Activated CD4-positive, alpha-beta memory T cell treated with anti-CD3 and anti-CD28 coated beads for 36 hours (primary cell): ENCODE measurements at places on chromosomes 1 and 21. TPM values are rescaled to one million over a fixed set of nuclear protein-coding genes. Genes with fewer than 3 reads are reported as not detected.
A peak's percentile ranks its signal among the peaks of the same experiment; 100 is the strongest.

DNA sequence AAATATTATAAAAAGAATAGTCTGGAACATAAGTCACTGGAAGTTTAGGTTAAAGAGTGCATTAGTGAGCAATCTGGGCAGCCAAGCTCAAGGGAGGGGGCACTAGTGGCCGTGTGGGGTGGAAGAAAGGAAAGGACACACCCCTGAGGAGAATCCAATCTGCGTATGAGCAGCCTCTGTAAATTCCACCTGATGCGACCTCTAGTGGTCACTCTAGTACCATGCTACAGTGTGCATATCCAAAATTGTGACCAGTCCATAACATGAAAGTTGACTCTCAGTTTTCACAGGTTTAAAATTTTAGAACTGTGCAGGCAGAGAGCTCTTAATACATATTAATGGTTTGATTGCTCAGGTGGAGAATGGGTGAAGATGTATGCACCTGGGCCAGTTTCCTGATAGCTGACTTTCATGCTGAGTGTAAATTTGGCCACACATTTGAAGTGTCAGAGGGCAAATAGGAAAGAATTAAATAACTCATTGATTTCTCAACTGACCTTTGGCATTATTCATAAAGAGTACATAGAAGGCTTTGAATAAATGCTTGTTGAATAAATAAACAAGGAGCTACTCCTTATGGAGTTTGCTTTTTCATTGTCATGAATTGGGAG lies 105.9 kb upstream of the C21orf91 start:
- no peak overlapping the region for H3K27ac ChIP-seq
- peak; percentile 54 for DNase-seq
- no peaks in the 10 kb centered on the region for H3K4me1 ChIP-seq
- no peak overlapping the region for H3K4me3 ChIP-seq

- H3K36me3 ChIP-seq, result no peaks in the 10 kb centered on the region
- DNase-seq, result no peak
- H3K4me1 ChIP-seq, result peaks cover 15% of the 10 kb centered on the region
- no peak overlapping the region for H3K4me3 ChIP-seq
Observed at GRCh38 chr1:31734582-31735107, 29.5 kb downstream of the ADGRB2 start.

The KRTAP19-5 gene
- not detected for total RNA-seq

The DRAXIN gene
- 0.05 TPM for total RNA-seq

GRCh38 chr1:156627313-156627880 lies 8.2 kb downstream of the HAPLN2 start:
- H3K27ac ChIP-seq, result no peak overlapping the region
- peak; percentile 49 for DNase-seq
- H3K36me3 ChIP-seq, result no peaks in the 10 kb centered on the region
- H3K27me3 ChIP-seq, result peaks cover 51% of the 10 kb centered on the region

DNA sequence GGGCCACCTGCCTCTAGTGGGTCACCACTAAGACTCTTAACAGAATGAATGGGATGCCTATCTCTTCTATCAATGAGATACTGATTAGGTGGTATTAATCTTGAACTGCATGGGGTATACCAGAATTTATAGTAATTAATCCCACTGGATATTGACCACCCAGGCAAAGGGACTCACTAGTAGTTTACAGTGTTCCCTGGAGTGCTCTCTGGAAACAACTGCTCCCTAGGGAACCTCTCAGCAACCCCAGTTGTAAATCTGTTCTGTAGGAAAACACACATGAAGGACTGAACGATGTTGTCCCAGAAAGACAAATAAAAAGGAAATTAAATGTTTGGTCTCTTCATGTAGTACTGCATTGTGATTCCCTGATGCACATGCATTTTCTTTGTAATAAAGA lies 430.5 kb downstream of the HLX start:
- H3K27ac ChIP-seq, result no peak overlapping the region
- H3K4me3 ChIP-seq, result no peak overlapping the region
- no peak for DNase-seq
- H3K36me3 ChIP-seq, result no peaks in the 10 kb centered on the region

DNA sequence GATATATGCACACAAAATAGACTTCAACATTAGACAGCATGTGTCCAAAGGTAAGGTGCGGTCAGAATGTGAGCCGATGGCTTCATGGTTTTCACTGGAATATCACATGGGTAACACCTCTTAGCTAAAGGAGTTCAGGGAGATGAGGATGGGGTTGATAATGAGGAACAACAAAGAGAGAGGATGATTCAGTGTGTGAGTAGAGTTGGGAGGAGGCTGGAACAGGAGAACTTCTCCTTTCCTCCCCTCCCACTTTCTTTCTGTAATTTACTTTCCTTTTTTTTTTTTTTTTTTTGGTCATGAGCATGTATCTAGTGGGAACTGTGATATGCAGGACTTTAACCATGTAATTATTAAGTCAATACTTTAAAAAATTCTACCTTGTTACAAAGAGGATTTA lies 99.4 kb downstream of the FASLG start:
- no peaks in the 10 kb centered on the region for H3K36me3 ChIP-seq
- H3K4me1 ChIP-seq, result peaks cover 34% of the 10 kb centered on the region
- no peak for DNase-seq
- H3K27ac ChIP-seq, result no peak overlapping the region
- no peak overlapping the region for H3K4me3 ChIP-seq

DNA sequence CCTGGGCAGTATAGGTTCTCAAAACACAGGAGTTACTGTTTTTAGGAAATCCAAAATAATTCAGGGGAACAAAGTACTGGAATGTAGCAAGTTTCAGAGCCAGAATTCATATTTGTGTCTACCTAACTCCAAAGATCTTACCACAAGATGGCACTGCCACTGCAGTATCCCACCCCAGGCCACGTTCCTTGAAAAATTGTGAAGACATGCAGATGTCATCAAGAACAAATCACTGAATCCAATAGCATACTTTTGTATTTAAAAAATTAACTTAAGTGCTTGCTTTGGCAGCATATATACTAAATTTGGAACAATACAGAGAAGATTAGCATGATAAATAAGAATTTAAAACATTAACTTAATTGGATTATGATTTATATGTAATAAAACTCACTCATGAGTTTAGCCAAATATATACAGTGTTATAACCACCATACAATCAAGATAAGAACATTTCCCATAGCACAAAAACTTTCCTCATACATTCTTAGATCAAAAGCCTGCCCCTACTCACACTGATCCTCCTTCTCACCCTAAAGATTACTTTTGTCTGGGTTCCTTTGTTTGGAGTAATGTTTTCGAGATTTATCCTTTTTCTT lies 209.9 kb downstream of the FAF1 start:
- H3K4me1 ChIP-seq, result peaks cover 3% of the 10 kb centered on the region
- no peak overlapping the region for H3K27ac ChIP-seq
- no peak overlapping the region for H3K4me3 ChIP-seq
- DNase-seq, result no peak

DNA sequence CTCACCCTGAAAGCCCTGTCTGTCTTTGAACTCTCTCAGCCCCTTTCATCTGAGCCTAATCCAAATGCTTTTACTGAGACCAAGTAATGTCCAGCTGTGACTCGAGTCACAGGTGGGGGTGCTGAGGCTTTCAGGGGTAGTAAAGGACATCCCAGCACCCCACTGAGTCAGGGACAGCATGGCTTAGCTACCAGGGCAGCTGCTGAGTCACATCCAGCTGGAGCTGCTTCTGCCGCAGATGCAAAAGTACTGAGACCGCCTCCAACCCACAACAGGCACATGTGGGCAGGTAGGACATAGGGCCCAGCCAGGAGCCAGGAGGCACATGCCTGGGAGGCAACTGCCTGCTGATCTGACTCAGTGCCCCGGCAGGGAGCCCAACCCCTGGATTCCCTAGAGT lies 6.7 kb upstream of the VSIG8 start:
- peak; percentile 49 for DNase-seq
- H3K4me3 ChIP-seq, result no peak overlapping the region
- no peaks in the 10 kb centered on the region for H3K36me3 ChIP-seq
- H3K27me3 ChIP-seq, result no peaks in the 10 kb centered on the region
- H3K4me1 ChIP-seq, result peaks cover 14% of the 10 kb centered on the region
- no peak overlapping the region for H3K27ac ChIP-seq

The TMEM125 gene
- total RNA-seq, result 0.12 TPM

- peak overlapping the region; percentile 99 for H3K27ac ChIP-seq
- peaks cover 17% of the 10 kb centered on the region for H3K4me1 ChIP-seq
Observed at GRCh38 chr1:62435231-62436038, 1.4 kb upstream of the USP1 start.
